Kidney (tissue), 22 donors: ENCODE measurements at places on chromosomes 13 and 19.

- DNase-seq: no peak
Measured at GRCh38 chr13:108597943-108598342, 31.5 kb upstream of the MYO16 start.

DNA sequence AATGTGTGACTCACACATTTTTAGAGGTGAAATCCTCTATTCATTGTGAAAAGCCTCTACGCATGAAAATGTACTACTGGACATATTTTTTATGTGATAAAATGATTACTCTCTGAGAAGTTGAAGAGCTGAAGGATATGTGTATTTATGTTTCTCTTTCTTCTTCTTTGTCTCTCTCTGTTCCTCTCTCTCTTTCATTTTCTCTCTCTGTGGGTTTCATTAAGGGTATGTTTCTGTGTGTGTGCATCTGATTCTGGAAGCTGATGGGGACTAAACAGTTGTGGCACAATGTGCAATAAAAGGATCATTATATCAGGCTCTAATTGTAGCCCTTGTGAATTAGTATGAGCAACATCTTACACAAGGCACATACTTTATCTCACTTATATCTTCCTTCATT is 867.7 kb downstream of the PCDH9 start:
- DNase-seq: no peak

- no peak for DNase-seq
Measured at GRCh38 chr13:45333251-45333976, 7.6 kb downstream of the TPT1 start.

- DNase-seq: no peak
Measured at GRCh38 chr13:33798023-33798422, 19.9 kb upstream of the RFC3 start.

- no peak for DNase-seq
Measured at GRCh38 chr13:98722958-98723357, 29.5 kb downstream of the SLC15A1 start.

DNA sequence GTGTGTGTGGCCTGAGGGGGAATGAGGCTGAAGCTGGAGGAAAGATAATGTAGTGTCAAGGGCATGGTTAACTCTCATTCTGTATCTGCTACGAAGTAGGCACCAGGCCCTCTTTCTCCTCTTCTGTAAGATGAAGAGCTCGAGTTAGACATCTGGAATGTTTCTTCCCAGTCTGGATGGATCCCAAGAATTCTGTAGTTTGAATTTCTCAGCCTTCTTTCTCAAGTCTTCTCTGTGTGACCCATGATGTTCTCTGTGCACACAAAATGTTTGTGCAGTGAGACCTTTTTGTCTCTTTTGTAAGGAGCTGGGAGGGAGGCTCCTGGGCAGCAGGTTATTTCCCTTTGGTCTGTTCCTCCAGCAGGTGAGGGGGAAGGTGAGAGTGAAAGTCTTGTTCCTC is 13.7 kb downstream of the FGF9 start:
- DNase-seq: no peak

- DNase-seq: no peak
Measured at GRCh38 chr13:35785576-35786303, 309.3 kb upstream of the MAB21L1 start.

DNA sequence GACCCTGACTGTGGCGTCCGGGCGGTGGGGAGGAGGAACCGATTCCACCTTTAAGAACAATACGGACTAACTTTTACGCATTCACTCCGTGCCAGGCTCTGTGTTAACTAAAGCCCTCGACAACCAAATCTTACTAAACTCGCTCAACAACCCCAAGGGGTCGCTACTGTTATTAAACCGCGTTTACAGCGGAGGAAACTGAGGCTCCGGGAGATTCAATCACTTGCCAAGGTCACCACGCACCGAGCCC is 1.2 kb downstream of the SAMD1 start:
- no peak for DNase-seq

DNA sequence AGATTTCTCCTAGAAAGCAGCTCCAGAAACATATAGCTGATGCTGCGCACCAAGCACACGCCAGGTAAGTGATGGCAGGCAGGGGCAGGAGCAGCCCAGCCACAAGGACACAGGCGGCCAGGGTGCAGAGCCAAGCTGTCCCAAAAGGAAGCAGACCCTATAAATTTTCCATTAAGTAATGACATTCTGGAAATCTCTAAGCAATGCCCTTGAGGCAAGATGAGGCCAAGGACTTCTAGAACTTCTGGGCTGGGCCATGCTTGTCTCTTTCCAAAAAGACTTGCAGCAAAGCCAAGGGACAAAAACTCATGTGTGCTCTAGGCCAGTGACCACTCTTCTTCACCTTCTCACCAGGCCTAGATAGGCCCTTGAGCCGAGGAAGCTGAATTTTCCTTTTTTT is 42.2 kb upstream of the EPHX3 start:
- DNase-seq: no peak

GRCh38 chr19:18903156-18904037 is 7.4 kb upstream of the CERS1 start:
- peak; percentile 37 for DNase-seq

DNA sequence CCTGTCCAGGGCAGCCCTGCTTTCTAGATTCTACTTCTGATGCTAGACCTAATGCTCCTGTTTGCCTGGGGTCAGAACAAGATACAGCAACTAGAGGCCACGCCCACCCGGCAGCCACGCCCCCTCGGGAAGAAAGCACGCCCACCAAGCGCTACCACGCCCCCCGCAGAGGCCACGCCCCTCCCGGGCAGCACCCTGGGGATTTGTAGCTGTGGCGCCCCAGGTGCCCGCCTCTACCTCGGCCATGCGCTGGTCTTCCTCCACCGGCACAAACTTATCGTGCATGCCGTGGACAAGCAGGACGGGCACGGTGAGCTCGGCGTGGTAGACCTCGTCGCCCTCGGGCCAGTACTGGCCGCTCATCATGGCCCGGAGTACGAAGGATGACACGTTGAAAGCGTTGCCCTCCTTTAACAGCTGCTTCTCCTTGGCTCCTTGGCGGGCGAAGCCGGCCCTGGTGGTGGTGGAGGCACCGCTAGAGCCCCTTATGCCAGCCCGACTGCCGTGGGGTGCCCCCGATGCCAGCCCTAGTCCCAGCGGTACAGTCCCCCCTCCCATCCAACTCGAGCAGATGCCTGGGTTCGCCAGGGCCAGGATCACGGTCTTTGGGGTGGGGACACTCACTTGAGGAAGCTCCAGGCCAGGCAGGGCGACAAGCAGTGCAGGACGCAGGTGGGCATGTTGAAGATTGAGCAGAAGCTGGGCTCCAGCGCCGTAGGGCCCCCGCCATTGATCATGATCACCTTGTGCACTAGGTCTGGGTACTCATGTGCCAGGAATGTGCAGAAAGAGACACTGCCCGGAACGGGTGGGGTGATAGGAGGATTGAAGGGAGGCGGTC is 9.0 kb downstream of the ABHD8 start:
- DNase-seq: no peak

DNA sequence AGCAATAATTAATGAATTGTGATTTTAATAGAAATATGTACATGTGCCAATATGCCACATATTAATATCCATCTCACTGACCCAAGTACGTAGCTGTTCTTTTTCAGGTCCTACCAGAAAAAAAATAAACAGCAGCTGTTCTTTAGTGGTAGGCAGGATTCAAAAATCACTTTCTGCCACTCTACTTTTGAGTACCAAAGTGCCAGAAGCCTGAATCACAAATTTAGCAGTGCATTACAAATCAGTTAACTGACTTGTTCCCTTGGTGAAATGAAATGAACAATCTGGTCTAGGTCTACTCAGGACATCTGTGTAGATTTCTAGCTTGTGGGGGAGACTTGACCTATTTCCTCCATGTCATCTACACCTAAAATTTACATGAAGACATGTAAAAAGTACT is 775.5 kb upstream of the GPC6 start:
- no peak for DNase-seq

GRCh38 chr13:66914155-66914554 is 316.0 kb downstream of the PCDH9 start:
- no peak for DNase-seq

- peak; percentile 34 for DNase-seq
Measured at GRCh38 chr19:2123682-2124387, 27.1 kb downstream of the IZUMO4 start.

DNA sequence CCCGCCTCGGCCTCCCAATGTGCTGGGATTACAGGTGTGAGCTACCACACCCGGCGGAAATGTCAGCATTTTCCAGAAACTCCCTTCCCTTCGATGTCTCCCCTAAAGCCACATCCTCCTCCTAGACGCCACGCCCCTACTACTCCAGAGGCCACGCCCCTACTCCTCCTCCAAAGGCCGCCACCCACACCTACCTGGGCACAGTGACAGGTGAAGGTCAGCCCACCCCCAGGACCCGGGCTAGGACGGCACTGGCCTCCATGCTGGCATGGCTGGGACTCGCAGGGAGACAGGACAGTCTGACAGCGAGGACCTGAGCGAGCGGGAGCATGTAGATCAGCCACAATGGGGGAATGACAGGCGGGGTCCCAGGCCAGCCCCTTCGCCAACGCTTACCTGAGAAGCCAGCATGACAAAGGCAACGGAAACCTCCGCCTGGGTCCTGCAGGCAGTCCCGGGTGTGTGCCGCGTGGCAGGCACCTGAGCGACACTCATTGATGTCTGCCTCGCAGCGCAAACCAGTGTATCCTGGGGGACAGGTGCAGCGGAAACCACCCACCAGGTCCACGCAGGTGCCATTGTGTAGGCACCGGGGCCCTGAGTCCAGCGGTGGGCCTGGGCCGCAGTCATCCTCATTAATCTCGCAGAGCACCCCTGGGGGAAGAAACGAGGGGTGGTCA is 22.0 kb downstream of the NOTCH3 start:
- DNase-seq: no peak

GRCh38 chr19:23263870-23264590 is 13.8 kb upstream of the ZNF724 start:
- no peak for DNase-seq

GRCh38 chr13:60164234-60164889 is 634 bp upstream of the DIAPH3 start:
- DNase-seq: peak; percentile 63

DNA sequence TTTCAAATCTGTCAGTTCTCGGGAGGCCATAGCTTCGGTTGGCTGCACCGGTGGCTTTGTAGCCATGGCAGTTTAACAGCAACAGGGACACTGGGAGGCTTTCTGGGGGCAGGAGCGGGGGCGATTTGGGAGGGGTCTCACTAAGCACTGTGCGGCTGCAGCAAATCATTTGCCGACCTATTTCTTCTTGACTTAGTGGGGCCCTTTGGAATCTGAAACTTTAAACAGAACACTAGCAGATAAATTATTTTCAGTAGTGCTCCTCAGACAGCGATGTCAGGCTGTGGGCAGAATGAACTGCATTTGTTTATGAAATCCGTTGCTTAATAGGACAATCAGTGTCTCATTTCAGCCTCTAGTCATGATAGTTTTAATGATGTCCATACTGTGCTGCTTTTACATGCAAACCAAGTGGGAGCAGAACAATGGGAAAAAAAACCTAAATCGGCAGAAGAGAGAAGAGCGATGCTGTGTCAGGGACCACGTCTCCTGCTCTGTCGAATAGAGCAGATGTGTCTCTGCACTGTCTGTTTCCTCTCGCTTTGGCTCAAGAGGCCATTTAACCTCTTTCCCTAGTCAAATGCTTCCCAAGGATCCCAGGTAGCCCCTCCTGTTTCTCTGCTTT is 211.9 kb downstream of the OLFM4 start:
- no peak for DNase-seq

GRCh38 chr19:55196803-55197202 is 12.5 kb downstream of the PTPRH start:
- DNase-seq: no peak

DNA sequence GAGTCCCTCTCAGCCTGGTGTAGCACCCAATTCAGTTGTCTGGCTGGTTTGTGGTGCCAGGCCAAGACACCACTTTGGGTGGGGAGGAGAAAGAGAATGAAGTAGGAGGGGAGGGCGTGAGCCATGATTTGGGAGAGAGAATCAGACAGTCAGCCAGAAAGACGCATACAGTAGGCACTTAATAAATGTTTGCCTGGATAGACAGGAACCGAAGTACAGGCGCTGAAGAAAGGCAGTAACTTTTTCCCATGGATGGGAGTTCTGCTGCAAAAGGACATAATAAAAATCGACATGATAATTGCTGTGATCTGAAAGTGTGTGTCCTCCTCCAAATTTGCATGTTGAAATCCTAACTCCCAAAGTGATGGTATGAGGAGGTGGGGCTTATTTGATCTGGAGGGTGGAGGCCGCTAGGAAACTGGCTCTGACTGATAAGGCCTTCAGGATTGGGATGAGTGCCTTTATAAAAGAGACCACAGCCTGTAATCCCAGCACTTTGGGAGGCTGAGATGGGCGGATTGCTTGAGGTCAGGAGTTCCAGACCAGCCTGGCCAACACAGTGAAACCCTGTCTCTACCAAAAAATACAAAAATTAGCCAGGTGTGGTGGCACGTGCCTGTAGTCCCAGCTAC is 38.4 kb upstream of the PDCD5 start:
- no peak for DNase-seq

DNA sequence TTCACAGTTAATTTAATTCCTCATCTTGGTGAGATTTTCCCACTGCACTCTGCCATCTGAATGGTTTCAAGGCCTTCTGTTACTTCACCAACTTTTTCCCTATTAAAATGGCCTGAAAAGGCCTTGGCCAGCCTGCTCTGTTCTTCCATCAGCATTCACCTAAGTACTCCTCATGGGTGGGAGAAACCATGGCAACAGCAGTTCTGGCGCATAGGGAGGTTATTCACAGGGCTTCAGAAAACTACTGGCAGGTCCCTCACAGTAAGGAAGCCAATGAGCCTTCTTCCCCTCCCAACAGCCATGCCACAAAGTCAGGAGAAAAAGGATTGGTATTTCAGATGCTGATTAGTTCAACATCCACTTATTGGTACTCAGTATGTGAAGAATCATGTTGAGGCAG is 17.2 kb upstream of the GJB2 start:
- no peak for DNase-seq
